ENCODE measurements at places on chromosomes 1 and 21. TPM values are rescaled to one million over a fixed set of nuclear protein-coding genes. Genes with fewer than 3 reads are reported as not detected.

Gene PCP4L1
- total RNA-seq, result not detected

GRCh38 chr21:45418301-45419071, 13.5 kb downstream of the COL18A1 start:
- H3K27ac ChIP-seq, result peak overlapping the region; percentile 14
- no peak for DNase-seq
- H3K4me1 ChIP-seq, result peaks cover 19% of the 10 kb centered on the region
- no peak overlapping the region for H3K4me3 ChIP-seq
- no peaks in the 10 kb centered on the region for H3K36me3 ChIP-seq
- no peaks in the 10 kb centered on the region for H3K27me3 ChIP-seq

Gene SMIM1
- not detected for total RNA-seq

GRCh38 chr1:8667869-8668594, 149.4 kb downstream of the RERE start:
- no peaks in the 10 kb centered on the region for H3K27me3 ChIP-seq
- no peak overlapping the region for H3K4me3 ChIP-seq
- no peak for DNase-seq

Gene LENEP
- not detected for total RNA-seq

DNA sequence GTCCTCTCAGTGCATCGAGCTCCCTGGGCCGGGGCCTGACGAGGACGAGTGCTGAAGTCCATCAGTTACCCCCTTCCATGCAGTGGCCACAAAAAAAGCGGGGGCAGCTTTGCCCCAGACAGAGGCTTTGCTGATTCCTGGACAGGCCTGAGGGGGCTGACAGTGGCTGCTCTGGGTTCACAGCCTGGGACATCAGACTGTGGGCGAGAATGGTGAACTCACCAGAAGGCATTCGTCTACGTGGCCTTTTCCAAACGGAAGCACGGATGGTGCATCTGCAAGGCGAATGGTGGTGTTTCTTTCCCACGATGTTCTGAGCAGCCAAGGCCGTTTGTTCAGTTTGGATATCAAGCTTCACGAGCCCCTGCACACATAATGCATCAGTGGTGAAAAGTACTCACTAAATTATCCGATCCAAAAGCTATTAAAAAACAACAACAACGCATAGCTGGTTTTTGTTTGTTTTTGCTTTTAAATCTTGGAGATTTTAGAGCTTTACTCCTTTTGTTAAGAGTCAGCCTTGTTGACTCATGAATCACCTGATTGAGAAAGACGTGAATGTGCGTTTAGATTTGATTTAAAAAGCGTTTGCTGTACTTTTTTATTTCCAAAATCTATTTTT, 6.3 kb upstream of the ZBTB21 start:
- H3K4me1 ChIP-seq, result no peaks in the 10 kb centered on the region
- no peak overlapping the region for H3K4me3 ChIP-seq
- H3K36me3 ChIP-seq, result no peaks in the 10 kb centered on the region
- DNase-seq, result no peak
- H3K27ac ChIP-seq, result no peak overlapping the region

GRCh38 chr1:22177354-22178003, 34.6 kb upstream of the WNT4 start:
- DNase-seq, result no peak
- H3K4me1 ChIP-seq, result no peaks in the 10 kb centered on the region
- no peak overlapping the region for H3K27ac ChIP-seq

DNA sequence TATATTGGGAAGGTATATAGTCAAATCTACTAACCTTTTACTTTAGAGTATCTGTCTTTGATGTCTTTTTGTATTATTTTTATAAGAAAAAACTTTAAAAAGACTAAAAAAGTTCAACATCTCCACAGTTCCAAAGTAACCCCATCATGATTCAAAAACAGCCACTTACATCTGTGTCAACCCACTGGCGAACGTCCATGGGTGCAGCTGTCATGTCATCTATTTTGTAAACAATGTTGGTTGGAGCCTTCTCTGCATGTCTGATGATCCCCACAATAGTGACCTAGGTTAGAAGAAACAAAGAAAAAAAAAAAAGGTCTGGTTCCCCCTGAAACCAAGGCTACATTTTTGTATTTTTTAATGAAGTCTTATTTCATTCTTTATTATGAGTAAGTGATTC, 28.0 kb upstream of the SMPDL3B start:
- no peak for DNase-seq
- H3K4me3 ChIP-seq, result no peak overlapping the region
- H3K4me1 ChIP-seq, result no peaks in the 10 kb centered on the region
- no peaks in the 10 kb centered on the region for H3K27me3 ChIP-seq
- peaks cover 98% of the 10 kb centered on the region for H3K36me3 ChIP-seq

GRCh38 chr1:242225767-242226573, 227.1 kb upstream of the MAP1LC3C start:
- H3K4me3 ChIP-seq, result no peak overlapping the region
- no peak overlapping the region for H3K27ac ChIP-seq
- no peaks in the 10 kb centered on the region for H3K4me1 ChIP-seq
- DNase-seq, result no peak
- H3K36me3 ChIP-seq, result no peaks in the 10 kb centered on the region
